Left cardiac atrium (tissue), 4 donors: ENCODE measurements at places on chromosomes 5 and 9. TPM values are rescaled to one million over a fixed set of nuclear protein-coding genes. Genes with fewer than 3 reads are reported as not detected.

DNA sequence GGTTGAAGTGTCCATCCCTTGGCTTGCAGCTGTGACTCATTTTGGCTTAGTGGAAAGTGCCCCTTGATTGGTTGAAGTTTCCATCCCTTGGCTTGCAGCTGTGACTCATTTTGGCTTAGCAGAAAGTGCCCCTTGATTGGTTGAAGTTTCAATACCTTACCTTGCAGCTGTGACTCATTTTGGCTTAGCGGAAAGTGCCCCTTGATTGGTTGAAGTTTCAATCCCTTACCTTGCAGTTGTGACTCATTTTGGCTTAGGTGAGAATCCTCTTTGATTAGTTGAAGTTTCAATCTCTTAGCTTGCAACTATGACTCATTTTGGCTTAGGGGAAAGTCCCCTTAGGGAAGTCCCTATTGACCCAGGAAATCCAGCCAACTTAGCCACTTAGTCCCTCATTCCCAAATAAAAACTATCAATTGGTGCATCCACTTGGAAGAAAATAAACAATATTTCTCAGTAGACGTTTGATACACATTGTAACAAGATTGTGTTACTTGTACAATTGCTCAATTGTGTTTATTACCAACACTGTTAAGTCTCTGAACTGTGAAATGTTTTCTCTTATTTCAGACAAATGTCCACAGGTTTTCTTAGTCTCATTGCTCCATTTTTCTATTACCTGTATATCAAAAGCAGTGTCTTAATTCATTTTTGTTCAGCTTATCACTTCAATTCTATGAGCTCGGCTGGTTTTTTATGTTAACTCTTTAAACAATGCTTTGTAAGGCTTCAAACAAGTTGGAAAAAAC lies 2308.8 kb upstream of the ACO1 start:
- no peak for DNase-seq

DNA sequence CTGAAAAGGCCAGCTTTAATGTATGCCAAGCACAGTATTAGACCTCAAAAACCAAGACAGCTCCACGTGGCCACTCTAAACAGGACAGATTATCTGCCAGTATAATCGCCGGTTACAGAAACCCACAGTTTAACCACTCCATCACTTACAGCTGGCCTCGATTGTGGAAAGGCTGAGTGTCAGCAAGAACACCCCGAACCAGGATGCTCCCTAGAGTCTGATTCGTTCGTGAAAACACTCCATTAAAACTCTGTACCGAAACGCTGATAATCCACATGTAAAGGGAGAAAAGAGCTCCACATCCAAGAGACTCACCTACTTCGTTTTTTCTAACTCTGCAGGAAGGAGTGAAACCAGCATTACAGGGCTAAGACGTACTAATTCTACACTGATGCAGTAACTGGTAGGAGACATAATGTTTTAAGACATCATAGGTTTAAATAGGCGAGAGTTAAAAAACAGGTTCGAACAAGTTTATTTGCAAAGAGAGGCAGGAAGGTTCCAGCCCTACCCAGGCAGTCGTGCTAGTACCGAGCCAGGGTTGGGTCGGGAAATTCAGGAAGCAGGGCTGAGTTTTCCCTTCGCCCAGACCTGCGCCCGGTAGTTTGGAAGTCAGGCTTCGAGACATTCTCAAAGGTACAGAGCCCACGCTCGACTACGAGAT lies 949 bp downstream of the SERINC5 start:
- no peak for DNase-seq

- no peak for DNase-seq
Measured at GRCh38 chr9:88691811-88692210, 156.8 kb downstream of the NXNL2 start.

GRCh38 chr5:165460911-165461310 lies 1955.5 kb downstream of the MAT2B start:
- no peak for DNase-seq

- DNase-seq: no peak
Measured at GRCh38 chr5:97004423-97005060, 68.7 kb downstream of the LNPEP start.

DNA sequence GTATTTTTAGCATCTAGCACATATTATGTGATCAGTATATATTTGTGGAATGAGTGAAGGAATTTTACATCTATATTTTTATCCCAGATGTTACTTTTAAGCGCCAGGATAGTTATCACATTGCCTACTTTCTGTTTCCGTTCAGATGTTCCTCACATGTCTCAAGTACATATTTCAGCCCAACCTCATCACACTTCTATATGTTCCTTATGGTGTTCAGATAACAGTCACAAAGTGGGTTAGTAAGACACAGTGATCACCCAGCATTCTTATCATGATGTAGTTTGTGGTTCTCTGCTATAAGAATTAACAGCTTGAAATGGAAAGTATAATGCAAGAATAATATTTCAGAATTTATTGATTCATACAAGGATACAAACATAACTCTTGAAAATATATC lies 170.0 kb upstream of the RASA1 start:
- no peak for DNase-seq

GRCh38 chr5:153901449-153901848 lies 137.3 kb downstream of the FAM114A2 start:
- DNase-seq: no peak

GRCh38 chr5:57531333-57531732 lies 48.7 kb upstream of the ACTBL2 start:
- no peak for DNase-seq

- no peak for DNase-seq
Measured at GRCh38 chr9:38424918-38425317, 664 bp upstream of the IGFBPL1 start.

DNA sequence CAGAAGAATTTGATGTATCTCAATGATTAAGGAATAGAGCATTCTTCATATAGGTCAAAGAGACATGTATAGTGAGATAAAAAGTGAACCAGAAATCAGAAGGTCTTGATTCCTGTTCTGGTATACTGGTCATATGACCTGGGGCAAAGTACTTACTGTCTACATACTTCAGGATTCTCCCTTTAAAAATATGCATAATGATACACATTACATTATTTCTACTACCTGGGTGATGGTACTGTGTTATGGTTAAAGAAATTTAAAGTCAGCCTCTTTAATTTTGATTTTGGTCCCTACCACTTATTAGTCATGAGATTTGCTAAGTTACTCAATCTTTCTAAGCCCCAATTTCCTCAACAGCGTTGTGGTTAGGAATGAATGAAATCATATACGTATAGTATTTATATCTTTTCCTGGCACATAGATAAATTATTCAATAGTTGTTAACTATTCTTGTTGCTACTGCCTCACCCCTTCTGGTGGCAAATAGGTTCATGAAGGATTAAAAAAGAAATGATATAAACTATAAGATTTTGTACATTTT lies 984.1 kb downstream of the TLE4 start:
- DNase-seq: no peak

- DNase-seq: peak; percentile 77
Measured at GRCh38 chr9:37753489-37754190, at the start of gene TRMT10B. TSS of gene TRMT10B (plus strand) at chr9:37753805. CDS start at chr9:37761932, 8,127 bp downstream.

GRCh38 chr5:145943674-145944121 lies 7.3 kb downstream of the SH3RF2 start:
- DNase-seq: peak; percentile 38

GRCh38 chr9:108258640-108259039 lies 597.1 kb downstream of the ACTL7B start:
- DNase-seq: no peak

- DNase-seq: no peak
Measured at GRCh38 chr9:115115117-115115880, 2.7 kb downstream of the TNC start.

DNA sequence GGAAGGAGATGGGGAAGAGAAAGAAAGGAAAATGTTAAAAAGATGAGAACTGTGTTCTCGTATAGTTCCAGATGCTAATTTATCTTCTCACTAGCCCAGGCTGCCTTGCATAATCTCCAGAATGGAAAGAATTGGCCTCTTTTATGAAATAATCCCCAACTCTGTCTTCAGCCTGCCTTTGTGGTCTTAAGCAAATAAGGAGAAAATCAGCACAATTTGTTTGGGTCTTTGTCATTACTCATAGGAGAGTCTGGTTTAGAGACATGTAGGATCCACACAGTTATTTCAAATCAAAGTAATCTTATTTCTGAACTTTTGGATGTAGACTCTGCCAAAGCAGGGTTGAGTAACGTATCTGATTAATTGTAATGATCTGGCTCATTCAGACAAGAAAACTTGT lies 50.7 kb upstream of the CAMK4 start:
- DNase-seq: no peak

GRCh38 chr5:134149571-134150303 lies 27.0 kb downstream of the SKP1 start:
- DNase-seq: no peak

DNA sequence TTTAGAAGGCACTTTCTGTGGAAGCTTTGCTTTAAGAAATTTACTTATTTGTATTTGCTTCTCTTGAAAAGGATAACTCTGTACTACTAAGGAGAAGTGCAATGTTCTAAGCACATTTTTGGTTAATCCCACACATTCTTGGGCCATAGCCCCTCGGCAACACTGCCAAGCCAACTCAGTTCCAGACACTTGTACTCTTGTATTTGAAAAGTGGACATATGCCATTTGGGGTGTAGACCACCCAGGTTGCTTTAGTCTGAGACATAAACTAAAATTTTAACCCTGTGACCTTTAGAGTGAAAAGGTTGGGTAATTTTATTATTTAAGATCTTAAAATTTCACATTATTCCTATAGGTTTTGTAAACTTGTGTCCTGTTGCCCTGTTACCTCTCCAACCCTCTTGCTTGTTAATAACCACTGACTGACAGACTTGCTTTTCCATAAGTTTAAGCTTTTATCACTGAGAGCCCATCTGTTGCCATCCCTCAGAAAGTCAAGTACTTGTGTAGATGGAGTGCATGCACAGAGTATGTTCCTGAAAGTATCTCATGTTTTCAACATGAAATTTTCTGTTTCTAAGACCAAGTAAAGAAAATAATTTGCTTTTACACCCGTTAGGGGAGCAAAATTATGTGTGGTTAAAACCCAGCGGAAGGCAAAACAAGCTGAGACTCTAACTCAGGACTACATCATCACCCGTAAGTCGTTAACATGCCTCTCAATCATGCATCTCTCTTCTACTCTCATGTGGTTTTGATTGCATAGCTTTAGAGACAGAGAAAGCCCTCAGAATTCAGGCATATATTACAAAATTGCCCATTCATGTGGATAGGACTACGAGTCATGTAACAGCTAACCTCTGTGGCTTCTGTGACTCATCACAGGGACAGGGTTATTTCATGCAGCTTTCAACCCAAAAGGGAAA lies 117.3 kb downstream of the GDNF start:
- no peak for DNase-seq

- DNase-seq: no peak
Measured at GRCh38 chr5:2633992-2634391, 117.5 kb downstream of the IRX2 start.

DNA sequence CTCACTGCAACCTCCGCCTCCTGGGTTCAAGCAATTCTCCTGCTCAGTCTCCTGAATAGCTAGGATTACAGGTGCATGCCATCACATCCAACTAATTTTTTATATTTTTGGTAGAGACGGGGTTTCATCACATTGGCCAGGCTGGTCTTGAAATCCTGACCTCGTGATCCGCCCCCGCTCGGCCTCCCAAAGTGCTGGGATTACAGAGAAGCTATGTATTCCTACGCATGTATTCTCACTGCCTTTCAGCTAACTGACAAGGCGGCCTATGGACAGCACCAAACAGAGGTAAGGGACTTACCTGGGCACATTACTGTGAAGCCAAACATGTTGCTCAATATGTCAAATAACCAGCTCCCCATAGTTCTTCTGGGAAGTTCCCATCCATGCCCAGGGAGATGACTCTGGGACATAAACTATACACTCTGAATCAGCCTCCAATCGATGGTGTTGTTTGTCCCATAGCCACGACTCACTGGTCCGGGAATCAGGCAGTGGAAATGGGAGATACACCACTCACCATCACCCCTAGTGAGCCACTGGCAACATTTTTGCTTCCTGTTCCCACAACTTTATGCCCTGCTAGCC lies 114.6 kb downstream of the SYK start:
- DNase-seq: no peak

GRCh38 chr5:104412649-104413240 lies 850.2 kb upstream of the NUDT12 start:
- no peak for DNase-seq

- DNase-seq: peak; percentile 58
Measured at GRCh38 chr9:34589636-34590380, at the start of gene CNTFR. TSS of gene CNTFR (minus strand) at chr9:34589724. CDS start at chr9:34568981, 20,743 bp downstream.

DNA sequence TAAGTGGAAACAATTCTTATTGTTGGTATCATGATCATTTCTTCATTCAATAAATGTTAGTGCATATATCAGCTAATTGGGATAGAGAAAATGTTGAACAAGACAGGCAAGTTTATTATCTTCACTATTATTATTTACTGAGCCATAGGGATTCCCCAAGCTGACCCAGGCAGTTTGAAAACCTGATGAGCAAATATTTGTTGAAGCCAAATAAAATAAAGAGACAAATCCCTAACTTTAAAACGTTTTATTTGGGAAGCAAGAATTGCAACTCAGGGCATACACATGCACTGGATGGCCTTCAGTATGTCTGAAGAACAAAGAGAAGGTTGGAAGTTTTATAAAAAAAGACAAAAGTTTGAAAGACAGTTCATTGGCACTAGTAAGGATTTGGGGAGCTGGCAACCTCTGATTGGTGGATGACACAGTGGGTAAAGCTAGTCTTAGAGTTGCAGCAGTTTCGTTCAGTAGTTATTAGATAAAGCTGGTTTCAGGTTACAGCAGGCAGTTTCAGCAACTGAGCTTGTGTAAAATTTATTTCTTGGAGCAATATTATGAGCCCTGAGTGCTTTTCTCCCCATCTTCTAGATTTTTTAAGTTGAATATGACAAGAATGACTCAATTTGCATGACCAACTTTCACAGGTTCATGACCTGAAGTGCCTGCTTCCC lies 44.7 kb upstream of the PRLR start:
- no peak for DNase-seq

GRCh38 chr5:113081091-113081839 lies 104.7 kb downstream of the DCP2 start:
- DNase-seq: no peak

- no peak for DNase-seq
Measured at GRCh38 chr5:176407456-176408251, 8.7 kb downstream of the CLTB start.

RALGPS1 gene
- 12.5 TPM for total RNA-seq

RAD50 gene
- total RNA-seq: 30.2 TPM

IFNA21 gene
- not detected for total RNA-seq

TEK gene
- 19.2 TPM for total RNA-seq

PKD2L2 gene
- total RNA-seq: 0.52 TPM

CRB2 gene
- 1.3 TPM for total RNA-seq

PLPP7 gene
- total RNA-seq: 108 TPM

GTF2H2 gene
- 14.5 TPM for total RNA-seq

PCDHA3 gene
- 0.44 TPM for total RNA-seq

CAMK4 gene
- total RNA-seq: 0.63 TPM

ASS1 gene
- total RNA-seq: 88.1 TPM

GOLM1 gene
- 7.5 TPM for total RNA-seq

AHRR gene
- total RNA-seq: 3.8 TPM

FAM151B gene
- 2.9 TPM for total RNA-seq
